SHP77 (cell line): ENCODE measurements at places on chromosomes 2 and 18.

DNA sequence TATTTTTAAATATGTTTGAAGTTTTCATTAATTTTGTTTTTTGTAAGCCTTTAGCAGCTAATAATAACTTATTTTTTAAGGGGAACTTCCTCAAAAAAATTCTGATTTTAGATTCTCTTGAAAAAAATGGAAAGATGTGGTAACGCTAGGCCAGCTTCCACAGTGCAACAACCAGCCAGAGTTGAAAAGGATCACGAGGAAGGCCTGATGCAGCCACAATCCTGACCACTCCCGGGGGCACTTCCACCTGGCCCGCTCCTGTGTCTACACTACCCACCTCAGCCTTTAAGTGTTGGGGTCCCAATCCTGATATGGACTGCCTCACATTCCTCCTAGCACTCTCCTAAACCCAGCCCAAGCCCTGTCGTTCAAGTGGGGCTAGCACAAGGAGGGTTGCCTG lies 101.1 kb downstream of the TMEM17 start:
- DNase-seq = no peak

- DNase-seq = no peak
Observed at GRCh38 chr2:16765356-16765755, 99.7 kb upstream of the CYRIA start.

- DNase-seq = no peak
Observed at GRCh38 chr2:124514236-124514635, 489.1 kb downstream of the CNTNAP5 start.

DNA sequence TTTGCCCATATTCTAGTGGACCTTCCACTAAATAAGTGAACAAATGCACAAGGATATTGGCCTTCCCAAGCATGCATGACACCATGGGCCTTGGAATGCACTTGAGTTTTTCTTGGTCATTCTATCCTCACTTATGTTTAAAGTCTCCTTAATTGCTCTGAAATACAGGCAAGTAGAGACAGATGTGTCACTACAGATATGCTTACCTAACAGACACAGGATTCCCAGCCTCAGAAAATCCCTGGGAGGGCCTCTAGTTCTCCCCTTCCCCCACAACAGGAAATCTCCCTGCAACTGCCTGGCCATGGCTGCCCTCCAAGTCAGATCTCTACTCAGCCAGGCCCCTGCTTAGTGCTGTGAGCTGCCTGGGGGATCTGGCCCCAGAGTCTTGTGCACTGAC lies 445.2 kb downstream of the IRS1 start:
- DNase-seq = no peak

GRCh38 chr2:36374585-36374984 lies 19.0 kb downstream of the CRIM1 start:
- DNase-seq = no peak
